ENCODE measurements at places on chromosomes 3 and 15.

GRCh38 chr3:13549623-13550422 is 898 bp downstream of the FBLN2 start:
- DNase-seq = no peak

DNA sequence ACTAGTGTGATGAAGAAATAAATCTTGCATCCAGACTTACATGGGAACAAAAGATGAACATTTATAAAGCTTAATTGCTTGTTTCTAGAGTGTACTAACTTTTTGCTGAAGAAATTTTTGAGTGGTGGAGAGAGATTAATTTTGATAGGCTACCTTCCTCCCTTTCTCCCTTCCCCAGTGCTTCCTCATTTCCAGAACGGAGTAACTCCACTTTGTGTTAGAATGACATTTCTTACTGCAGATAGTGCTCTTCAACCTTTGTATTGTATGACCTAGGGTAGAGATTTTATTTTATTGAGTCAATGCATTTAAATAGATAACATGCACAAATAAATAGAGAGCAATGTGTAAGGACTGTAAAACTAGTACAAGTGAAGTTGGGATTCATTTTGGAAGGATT is 1.9 kb downstream of the ATP1B3 start:
- no peak for DNase-seq

GRCh38 chr3:151900884-151901643 is 27.6 kb downstream of the SUCNR1 start:
- no peak for DNase-seq

DNA sequence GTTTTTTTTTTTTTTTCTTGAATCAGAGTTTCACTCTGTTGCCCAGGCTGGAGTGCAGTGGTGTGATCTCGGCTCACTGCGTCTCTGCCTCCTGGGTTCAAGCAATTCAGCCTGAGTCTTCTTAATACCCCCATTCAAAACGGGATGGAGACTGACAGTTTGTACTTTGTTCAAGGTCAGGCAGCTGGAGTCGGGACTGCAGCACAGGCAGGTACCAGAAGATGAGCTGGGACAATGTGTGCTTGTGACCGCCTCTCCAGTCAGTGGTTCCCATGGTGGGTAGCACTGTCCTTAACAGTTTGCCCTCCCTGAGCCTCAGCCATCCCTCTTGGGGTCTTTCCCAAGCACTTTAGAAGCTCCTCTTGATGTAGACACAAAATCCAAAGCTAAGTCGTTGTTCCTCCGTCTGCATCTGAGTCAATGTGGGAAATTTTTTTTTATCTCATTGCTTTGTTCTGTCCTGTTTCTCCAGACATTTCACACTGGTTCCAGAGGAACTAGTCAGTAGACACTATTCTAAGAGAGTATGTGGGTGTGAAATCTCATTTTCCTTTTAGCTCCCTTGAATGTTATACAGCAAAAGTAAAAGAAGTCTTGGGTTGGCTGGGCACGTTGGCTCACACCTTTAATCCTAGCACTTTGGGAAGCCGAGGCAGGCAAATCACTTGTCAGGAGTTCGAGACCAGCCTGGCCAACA is 5.3 kb upstream of the TTLL13 start:
- DNase-seq = no peak

- DNase-seq = no peak
Observed at GRCh38 chr15:79315623-79316328, 4.9 kb downstream of the TMED3 start.

DNA sequence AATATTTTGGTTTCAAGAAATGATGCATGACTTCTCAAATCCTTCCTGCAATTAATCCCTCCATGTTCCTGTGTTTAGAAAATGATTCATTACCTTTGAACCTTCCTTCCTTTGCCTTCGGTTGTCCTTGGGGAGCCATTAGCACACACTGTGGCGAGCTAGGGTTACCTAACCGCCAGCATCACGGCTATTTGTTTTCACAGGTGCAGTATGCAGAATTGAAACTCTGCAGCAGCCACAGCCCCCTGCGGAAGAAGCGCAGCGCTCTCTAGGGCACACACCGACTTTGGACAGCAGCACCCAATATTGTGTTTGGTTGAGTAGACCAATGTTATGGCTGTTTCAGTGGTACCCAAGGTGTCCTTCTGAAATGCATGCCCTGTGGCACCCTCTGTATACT is 247.4 kb downstream of the MCTP2 start:
- no peak for DNase-seq

DNA sequence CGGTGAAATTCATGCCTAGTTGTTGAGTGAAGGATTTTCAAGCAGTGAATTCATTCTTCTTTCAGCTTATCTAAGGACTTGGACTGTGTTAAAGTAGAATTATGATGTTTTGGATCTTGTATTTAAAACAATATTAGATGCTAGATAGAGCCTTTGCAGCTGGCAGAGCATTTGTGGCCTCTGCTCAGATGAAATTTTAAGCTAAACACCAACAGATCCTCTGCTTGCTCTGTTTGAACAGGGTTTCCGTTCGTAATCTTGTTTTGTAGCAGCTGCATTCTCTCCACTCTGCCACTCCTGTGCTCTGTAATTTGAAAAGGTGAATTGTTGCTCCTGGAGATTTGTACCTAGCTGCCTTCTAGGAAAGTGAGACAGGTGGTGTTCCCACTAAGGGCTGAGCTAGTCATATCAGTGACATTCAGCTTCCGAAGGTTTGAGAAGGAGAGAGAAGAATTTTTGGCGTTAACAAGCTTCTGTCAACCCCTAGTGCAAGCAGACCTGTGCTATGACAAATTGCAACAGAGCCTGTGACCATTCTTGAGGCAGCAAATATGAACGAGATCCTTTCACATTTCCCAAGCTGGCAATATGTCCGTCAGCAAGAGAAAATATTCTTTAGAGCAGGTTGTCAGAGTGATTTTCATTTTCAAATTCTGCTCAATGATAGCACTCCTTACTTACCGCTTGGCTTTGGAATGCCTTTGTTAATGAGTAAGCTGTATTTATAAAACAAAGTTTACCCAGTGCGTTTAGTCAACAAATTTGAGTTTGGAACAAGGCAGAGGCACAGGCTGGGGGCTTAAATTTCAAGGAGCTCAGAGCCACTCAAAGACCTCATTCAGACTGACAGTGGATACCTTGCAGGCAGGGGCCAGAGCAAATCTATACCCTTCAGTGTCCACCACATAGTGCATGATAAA is 5.3 kb downstream of the CHST2 start:
- no peak for DNase-seq

Measured in COLO829 (cell line).